M059J (cell line): ENCODE measurements at places on chromosomes 3 and 15.
A peak's percentile ranks its signal among the peaks of the same experiment; 100 is the strongest.

GRCh38 chr3:122091602-122092295, 36.6 kb downstream of the CD86 start:
- DNase-seq = no peak

DNA sequence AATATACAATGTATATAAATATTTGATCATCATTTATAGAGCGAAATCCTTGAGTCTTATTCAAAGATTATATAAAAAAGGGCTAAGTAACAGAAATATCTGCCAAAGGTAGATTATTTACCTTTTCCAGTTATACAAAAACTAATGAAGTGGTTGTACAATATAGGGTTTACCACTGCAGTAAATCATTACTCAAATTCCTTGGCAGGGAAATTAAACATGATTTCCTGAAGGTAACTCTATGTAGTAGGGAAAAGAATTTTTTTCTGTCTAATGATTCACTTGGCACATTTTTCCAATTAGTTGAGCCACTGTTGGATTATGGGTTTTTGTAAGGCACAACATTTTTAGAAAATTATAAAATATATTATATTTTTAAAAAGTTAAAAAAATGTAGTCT, 129.6 kb downstream of the NR2F2 start:
- no peak for DNase-seq

GRCh38 chr3:33718595-33718907, 497 bp upstream of the CLASP2 start:
- peak; percentile 5 for DNase-seq

- DNase-seq = peak; percentile 11
These were observed 1.9 kb downstream of the KLF13 start for GRCh38 chr15:31328428-31328968.

- no peak for DNase-seq
These were observed 66.1 kb downstream of the GLB1 start for GRCh38 chr3:33030802-33031201.

DNA sequence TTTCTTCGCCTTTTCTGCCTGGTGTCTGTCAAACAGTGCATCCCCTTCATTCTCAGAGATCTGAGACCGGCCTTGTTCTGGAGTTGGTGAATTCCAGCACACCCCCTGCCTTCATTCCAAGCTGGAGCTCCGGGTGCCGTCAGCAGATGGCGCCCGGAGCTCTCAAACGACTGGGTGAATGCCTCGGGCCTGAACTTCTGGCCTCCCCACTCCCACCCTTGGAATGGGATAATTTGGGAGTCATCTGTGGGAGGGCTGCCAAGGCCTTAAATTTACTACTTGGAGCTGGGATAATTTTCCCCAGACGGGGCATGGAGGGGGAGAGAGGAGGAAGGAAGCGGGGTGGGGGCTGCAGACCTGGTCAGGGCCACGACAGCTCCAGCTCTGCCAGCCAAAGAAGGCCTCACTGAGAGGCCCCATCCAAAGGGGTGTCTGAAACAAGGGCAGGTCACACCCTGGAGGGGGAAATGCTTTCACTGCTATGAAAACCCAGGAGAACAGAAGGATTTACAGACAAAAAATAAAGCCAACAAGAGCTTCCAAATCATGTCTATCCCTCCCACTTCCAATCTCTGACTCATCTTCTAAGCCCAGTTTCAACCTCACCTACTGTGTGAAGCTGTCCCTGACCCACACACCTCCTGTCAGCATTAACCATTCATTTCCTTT, 187.9 kb downstream of the OPA1 start:
- peak; percentile 90 for DNase-seq

GRCh38 chr15:71116366-71116765, 1.1 kb downstream of the THSD4 start:
- no peak for DNase-seq
